Activated CD4-positive, alpha-beta T cell treated with anti-CD3 and anti-CD28 coated beads, Interleukin-2, amount 10 ng/mL, durations not matched to agents 7 days and 5 days (primary cell): ENCODE measurements at places on chromosomes 4 and X. TPM values are rescaled to one million over a fixed set of nuclear protein-coding genes. Genes with fewer than 3 reads are reported as not detected.

Gene AREG
- total RNA-seq: not detected

Gene TMPRSS11D
- total RNA-seq: not detected

Gene ZNF157
- 0.42 TPM for total RNA-seq

Gene PRRG3
- total RNA-seq: not detected

Gene XAGE2
- not detected for total RNA-seq

Gene SPATA18
- 0.73 TPM for total RNA-seq

Gene PNCK
- not detected for total RNA-seq

Gene STAP1
- total RNA-seq: 31.0 TPM

Gene GRPR
- 0.10 TPM for total RNA-seq

Gene ARHGEF6
- total RNA-seq: 122 TPM

Gene SPP1
- 0.17 TPM for total RNA-seq

Gene TMEM271
- total RNA-seq: not detected

Gene PAGE2
- total RNA-seq: not detected

Gene TRIML2
- total RNA-seq: not detected

Gene ELF4
- total RNA-seq: 49.5 TPM

Gene FNIP2
- 16.0 TPM for total RNA-seq

Gene ENOPH1
- total RNA-seq: 34.6 TPM

Gene GYPE
- total RNA-seq: not detected

Gene MMRN1
- 0.40 TPM for total RNA-seq

Gene RHOXF2B
- not detected for total RNA-seq

Gene TBL1X
- 21.2 TPM for total RNA-seq

Gene PARM1
- total RNA-seq: not detected

Gene NEUROG2
- not detected for total RNA-seq

Gene MAGEC2
- not detected for total RNA-seq

Gene SCARB2
- 17.8 TPM for total RNA-seq

Gene LINC00632
- 14.3 TPM for total RNA-seq

Gene NHS
- total RNA-seq: 0.54 TPM

Gene CT45A2
- total RNA-seq: not detected

Gene RTL9
- total RNA-seq: not detected

Gene GATB
- total RNA-seq: 13.0 TPM

Gene PHKA2
- total RNA-seq: 27.5 TPM

Gene ENPEP
- total RNA-seq: not detected

Gene BRS3
- not detected for total RNA-seq

Gene CACNA1F
- 0.33 TPM for total RNA-seq

Gene FAM9C
- not detected for total RNA-seq

Gene H2BW2
- total RNA-seq: 0.10 TPM

Gene CCDC110
- total RNA-seq: not detected

Gene PDLIM3
- not detected for total RNA-seq

Gene SULT1E1
- not detected for total RNA-seq

Gene AFF2
- 1.8 TPM for total RNA-seq

Gene TCEAL7
- total RNA-seq: not detected

Gene SCML1
- total RNA-seq: 6.1 TPM

Gene BGN
- total RNA-seq: not detected
